ENCODE measurements at places on chromosomes 12 and 14.
A peak's percentile ranks its signal among the peaks of the same experiment; 100 is the strongest.

DNA sequence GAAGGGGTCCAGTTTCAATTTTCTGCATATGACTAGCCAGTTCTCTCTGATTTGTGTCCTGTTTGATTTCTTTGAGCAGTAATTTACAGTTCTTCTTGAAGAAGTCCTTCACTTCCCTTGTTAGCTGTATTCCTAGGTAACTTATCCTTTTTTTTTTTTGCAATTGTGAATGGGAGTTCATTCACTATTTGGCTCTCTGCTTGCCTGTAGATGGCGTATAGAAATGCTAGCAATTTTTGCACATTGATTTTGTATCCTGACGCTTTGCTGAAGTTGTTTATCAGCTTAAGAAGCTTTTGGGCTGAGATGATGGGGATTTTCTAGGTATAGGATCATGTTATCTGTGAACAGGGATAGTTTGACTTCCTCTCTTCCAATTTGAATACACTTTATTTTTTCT is 77.6 kb upstream of the NID2 start:
- DNase-seq, result no peak

GRCh38 chr14:102012336-102012735 is 48.0 kb downstream of the DYNC1H1 start:
- no peak for DNase-seq

- no peak for DNase-seq
These were observed 39.9 kb upstream of the TMCC3 start for GRCh38 chr12:94690198-94690771.

- no peak for DNase-seq
These were observed 121.6 kb downstream of the GLT1D1 start for GRCh38 chr12:128974881-128975280.

DNA sequence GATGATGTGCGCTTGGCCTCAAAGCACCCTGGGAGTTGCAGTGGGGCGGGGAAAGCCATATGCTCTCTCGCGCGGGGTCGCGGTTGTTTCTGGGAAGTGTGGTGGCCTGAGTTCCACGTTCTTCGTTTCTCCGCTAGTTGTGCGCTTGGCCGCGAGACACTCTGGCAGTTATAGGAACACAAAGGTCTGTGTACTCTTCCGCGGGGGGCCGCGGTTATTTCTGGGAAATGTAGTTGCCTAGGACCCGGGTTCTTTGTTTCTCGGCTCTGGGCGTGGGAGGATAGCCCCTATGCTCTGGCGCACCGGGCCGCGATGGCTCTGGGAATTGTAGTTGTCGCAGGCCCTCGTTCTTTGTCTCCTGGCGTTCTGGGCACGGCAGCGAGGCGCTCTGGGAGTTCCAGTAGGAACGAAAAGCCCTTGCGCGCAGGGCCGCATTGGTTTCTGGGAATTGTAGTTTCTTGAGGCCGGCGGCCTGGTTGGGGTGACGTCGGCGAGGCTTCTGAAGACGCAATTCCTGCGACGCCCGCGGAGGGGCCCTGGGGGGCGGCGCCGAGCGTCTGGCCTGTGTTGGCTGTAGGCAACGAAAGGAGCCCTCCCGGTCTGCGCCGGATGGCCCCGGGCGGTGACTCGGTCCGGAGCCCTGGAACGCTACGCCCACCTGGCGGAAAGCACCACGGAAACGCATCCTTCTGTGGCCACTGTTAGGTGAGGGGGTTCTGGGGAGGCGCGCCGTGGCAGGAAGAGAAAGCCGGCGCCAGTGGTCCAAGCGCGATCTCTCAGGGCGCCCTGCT is at the start of gene ZNF140:
ZNF140 (plus strand) TSS at position 556 of the 791 bp plus-strand sequence. CDS start 398 bp downstream, outside the sequence.
- peak; percentile 89 for DNase-seq

DNA sequence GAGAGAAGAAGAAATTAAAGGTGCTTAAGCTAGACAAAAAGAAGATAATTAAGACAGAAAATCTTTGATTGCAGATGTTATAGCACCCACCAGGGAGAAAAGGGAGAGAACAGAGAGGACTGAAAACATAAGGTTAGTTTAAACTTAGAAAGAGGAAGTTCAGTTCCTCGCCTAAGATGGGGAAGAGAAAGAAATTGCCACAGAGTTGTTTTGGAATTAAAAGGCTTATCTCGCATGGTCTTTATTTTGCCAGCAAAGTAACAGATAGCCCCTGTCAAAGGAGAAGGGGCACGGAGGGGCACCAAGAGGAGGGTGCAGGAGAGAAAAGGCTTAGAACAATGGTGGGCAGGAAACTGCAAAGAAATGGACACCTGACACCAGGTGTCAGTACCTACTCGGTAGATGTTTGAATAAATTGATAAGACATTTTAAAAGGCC is 17.8 kb upstream of the OXA1L start:
- no peak for DNase-seq

- DNase-seq, result no peak
These were observed 85.9 kb upstream of the ANO2 start for GRCh38 chr12:6031001-6031400.

- no peak for DNase-seq
These were observed 783.0 kb downstream of the TMEM121 start for GRCh38 chr14:106309423-106309822.

- peak; percentile 63 for DNase-seq
These were observed at the start of gene DPY19L2 for GRCh38 chr12:63668028-63668799. Gene DPY19L2 (minus strand): TSS chr12:63668493. CDS start chr12:63668393, 100 bp downstream.

DNA sequence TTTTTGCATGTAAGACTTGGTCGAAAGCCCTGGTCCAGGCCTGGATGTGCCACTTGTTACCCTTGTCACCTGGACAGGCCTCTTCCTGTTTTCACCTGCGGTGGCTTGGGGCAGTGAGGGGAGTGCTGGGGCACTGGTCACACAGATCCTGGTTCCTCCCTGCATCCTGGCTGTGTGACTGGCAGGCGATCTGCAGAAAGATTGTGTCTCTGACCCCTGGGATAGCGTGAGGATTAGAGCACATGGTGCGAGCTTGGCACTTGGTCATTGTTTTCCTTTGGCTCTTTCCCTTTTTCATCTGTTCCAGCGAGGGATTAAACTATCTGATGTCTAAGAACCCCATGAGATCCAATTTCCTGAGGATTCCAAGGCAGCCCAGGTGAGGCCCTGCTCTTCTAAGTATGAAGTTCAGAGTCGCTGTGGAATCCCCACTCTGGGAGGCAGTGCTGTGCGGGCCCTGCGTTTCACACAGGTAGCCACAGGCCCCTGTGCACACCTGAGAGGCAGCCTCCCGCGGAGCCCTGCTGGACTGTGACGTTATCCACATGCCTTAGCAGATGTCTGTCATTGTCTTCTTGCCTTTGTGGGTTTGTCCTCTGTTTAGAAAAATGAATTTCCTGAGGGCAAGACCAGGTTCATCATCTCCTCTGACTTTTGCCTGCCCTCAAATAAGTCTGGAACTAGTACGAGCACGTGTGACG is 288.4 kb downstream of the CACNA1C start:
- no peak for DNase-seq

GRCh38 chr12:91836264-91836663 is 309.4 kb downstream of the BTG1 start:
- DNase-seq, result no peak

DNA sequence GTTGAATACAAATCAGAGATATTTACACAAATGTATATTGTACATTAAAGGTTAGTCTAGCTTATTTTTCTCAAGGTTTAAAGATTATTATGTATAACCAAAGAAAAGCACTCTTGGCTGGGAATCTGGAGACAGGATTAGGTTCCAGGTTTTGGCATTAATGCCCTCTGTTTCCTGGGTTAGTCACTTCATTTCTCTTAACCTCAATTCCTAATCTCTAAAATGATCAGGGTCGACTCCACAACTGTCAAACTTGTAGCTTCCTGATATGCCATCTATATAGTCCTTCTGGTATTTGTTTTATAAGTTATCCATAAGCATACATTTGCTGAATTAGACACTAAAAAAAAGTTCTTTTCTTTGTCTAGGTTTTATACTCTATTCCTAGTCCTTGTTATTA is 2.6 kb downstream of the ITPR2 start:
- DNase-seq, result no peak

- DNase-seq, result no peak
These were observed 6.2 kb downstream of the DTX1 start for GRCh38 chr12:113062502-113063395.

DNA sequence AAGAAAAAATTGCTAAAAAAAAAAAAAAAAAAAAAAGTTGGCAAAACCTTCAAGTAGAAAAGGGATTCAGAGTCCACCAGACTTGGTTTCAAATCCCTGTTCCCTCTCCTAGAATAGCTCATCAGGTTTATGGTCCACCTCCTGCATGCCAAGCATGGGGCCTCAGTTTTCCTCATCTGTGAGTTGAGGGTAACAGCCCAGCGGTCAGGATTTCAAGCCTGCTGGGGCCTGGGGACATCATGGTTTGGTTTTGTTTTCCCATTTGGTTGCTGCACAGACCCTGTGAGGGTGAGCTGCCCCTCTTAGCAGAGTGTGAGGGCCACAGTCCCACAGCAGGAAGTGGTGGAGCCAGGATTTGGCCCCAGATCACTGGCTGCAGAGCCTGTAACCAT is 12.5 kb downstream of the FAM222A start:
- DNase-seq, result no peak

GRCh38 chr12:1531654-1532374 is 62.6 kb downstream of the FBXL14 start:
- DNase-seq, result no peak

- no peak for DNase-seq
These were observed 881 bp upstream of the SOS2 start for GRCh38 chr14:50232276-50232642.

- no peak for DNase-seq
These were observed 87.4 kb downstream of the PAPOLA start for GRCh38 chr14:96589577-96589976.

GRCh38 chr12:54175200-54175963 is 13.4 kb downstream of the SMUG1 start:
- DNase-seq, result peak; percentile 18

DNA sequence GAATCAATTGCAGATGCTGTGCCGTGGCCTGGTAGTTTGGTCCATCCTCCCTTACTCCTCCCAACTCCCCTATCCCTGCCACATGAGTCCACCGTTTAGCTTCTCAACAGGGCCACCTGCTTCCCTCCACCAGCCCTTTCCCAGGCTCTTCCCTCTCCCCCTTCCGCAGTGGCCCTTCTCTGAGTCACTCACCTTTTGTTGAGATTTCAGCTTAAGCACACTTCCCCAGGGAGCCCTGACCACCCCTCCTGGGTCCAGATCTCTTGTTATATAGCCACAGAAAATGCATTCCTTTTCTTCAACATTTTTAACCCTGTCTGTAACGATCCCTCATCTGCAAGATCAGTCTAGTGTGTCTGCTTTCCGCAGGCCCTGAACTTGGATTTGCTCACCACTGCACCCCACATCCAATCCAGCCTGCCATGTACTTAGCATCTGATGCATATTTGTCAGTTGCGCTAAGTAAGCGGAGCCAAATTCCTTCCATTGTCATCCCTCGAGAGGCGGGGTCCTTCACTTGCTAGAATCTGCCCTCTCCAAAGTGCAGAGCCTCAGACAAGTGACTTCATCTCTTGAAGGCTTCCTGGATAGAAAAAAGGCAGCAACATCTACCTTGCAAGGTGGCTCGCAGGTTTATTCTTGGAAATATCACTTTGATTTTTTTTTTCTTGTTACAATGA is 41.1 kb downstream of the TMEM63C start:
- DNase-seq, result no peak

DNA sequence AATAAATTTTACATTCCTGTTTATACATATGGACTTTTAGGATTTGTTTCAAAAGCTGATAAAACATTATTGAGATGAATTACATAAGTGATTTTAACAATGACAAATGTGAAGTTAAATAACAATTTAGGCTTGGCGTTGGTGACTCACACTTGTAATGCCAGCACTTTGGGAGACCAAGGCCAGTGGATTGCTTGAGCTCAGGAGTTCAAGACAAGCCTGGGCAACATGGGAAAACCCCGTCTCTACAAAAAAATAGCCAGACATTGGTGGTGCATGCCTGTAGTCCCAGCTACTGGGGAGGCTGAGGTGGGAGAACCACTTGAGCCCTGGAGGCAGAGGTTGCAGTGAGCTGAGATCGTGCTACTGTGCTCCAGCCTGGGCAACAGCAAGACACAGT is 7.4 kb downstream of the ACOT2 start:
- DNase-seq, result peak; percentile 59

GRCh38 chr12:50636505-50636904 is 127.4 kb upstream of the ATF1 start:
- DNase-seq, result no peak

DNA sequence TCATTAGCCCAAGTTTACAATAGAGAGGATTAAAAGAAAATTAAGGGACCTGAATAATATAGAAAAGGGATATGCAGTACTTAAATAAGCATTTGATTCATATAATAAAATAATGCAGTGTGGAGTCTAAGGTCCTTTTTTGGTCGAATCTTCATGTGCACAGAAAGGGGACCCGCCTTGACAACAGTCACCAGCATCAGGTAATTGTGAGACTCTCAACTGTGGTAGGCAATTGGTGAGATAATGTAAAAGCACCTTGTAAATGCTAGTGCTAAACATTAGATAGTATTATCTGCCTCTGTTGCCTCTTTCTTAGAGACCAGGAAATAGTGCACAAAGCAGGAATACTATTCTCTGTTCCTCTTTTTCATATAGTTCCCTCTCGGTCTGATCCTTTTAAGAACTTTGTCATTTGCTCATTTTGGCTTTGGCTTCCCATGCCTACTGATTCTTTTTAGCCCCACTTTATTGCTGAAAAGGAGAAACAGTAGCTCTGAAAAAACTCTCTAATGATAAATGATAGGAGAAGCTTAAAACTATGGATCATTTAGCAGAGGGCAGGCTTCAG is 17.5 kb downstream of the CHPT1 start:
- DNase-seq, result no peak

GRCh38 chr12:113482334-113482733 is 10.7 kb upstream of the LHX5 start:
- DNase-seq, result no peak

DNA sequence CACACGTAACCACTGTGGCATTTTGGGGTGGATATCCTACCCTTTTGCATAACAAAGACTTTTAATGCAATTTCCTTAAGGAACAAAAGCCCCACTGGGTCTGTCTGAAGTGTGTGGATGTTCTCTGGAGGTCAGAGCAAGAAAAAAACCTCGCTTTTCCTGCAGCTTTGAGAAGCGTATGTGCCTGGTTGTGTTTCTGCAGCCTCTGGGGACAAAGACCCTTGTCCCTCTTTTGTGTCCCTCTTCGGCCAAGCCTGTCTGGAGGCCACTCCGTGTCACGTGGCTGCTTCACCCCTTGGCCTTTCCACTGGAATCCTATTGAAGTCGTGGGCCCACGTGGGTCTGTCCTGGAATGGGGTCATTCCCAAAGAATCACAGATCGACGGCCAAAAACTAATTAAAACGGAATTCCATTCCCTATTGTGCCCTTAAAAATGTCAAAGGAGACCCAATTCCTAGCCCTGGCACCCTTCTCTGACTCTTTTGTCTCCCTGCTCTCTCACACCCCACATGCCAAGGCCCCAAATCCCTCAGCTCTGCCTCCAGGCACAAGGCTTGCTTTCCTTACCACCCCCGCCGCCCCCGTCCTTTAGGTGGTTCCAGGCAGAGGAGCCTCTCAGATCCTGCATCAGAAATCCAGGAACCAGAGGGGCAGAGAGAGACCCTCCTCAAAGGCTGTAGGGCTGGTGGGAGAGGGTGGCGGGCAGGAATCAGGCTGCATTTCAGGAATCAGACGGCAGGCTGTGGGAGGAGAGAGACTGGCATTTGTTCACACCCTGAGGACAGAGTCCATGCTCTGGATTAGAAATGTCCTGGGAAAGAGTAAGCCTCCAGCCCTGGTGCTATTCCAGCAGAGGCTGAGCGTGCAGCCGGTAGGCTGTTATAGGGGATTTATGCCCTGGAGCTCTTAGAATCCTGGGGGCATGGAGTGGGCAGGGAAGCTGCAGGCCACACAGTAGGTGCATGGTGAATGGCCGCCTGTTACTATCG is 12.6 kb upstream of the CYP46A1 start:
- no peak for DNase-seq

GRCh38 chr14:31932675-31933074 is 144.4 kb upstream of the ARHGAP5 start:
- DNase-seq, result no peak

GRCh38 chr12:10113075-10113474 is 14.3 kb upstream of the CLEC1A start:
- DNase-seq, result no peak

Measured in foreskin keratinocyte (primary cell).